ENCODE measurements at places on chromosomes 3 and 15. TPM values are rescaled to one million over a fixed set of nuclear protein-coding genes. Genes with fewer than 3 reads are reported as not detected.

Gene MYLK
- total RNA-seq: 11.6 TPM

Gene CNOT10
- total RNA-seq: 14.7 TPM

Gene ITIH1
- not detected for total RNA-seq

DNA sequence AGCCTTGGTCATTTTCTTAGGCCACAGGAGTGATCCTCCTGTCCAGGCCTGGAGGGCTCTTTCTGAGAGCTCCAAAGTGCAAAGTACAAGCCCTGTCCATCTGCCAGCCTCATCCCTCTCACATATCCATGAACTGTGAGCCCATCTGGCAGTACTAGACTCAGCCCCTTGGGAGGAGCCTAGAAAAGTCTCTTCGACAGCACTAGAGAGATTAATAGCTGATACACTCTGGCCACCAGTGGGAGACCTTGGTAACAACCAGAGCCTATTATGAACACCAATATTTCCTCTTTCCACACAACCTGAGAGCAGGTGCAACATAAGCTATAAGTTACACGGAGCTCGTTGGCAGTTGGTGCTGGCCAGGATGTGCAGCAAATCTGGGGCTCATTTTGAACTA, 59.5 kb upstream of the DCLK3 start:
- DNase-seq: no peak

DNA sequence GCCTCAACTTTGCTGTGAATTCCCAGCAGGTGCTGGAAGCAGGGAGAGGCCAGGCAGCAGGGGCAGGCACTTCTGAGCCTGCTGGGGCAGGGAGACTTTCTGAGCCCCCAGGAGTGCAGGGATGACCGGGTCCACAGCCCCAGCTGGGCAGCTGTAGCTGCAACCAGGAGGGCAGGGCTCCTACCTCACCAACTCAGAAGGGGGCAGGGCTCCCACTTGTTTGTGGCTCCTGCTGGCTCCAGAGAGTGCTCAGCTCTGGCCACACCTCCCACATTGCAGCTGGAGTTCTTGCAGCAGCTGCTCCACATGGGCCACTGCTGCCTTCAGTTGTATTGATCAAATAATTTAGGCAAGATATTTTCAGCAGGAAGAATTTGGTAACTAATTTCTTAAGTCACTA, 812.3 kb downstream of the NSUN3 start:
- no peak for DNase-seq

Measured in heart right ventricle (tissue), 16 donors.